ENCODE measurements at places on chromosomes 2 and 18.

- DNase-seq, result no peak
These were observed 58.8 kb downstream of the ARHGEF33 start for GRCh38 chr2:38948387-38948882.

DNA sequence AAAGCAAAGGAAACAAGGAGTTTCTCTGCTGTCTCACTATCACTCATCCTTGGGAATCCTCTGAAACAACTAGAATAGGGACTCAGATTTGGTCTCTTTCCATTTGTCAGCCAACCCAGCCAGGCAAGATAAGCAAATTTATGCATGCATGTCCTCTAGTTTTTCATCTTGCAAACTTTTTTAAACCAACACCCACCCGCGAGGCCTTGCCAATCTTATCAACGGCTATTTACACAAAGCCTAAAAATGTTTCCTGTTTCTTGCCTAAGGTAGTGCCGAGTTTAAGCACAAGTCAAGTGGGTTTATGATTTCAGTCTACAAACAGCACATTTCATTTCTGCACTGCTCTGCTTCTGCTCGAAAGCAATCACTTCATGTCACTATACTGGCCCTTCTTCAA is 240.9 kb downstream of the STK39 start:
- no peak for DNase-seq

DNA sequence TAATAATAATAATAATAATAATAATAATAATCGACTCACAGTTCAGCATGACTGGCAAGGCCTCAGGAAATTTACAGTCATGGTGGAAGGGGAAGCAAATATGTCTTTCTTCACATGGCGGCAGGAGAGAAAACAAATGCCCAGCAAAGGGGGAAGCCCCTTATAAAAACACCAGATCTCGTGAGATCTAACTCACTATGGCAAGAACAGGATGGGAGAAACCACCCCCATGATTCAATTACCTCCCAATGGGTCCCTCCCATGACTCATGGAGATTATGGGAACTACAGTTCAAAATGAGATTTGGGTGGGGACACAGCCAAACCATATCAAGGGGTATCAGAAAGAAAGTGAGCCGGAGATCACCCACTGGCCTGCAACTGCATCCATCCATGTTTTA is 40.5 kb upstream of the PAPOLG start:
- DNase-seq, result no peak

- DNase-seq, result no peak
These were observed 53.7 kb downstream of the HPCAL1 start for GRCh38 chr2:10356439-10356811.

GRCh38 chr2:121791801-121792221 is 36.4 kb downstream of the TSN start:
- DNase-seq, result no peak

GRCh38 chr2:17301437-17301836 is 216.8 kb downstream of the RAD51AP2 start:
- DNase-seq, result no peak

GRCh38 chr2:37657471-37657870 is 14.0 kb downstream of the CDC42EP3 start:
- no peak for DNase-seq

- no peak for DNase-seq
These were observed 53.5 kb downstream of the HNRNPLL start for GRCh38 chr2:38549071-38549704.

GRCh38 chr2:131031875-131032274 is 61.4 kb downstream of the FAM168B start:
- DNase-seq, result no peak

- DNase-seq, result no peak
These were observed 271.4 kb downstream of the TCF4 start for GRCh38 chr18:55316486-55317184.

GRCh38 chr2:8548619-8549150 is 133.2 kb upstream of the ID2 start:
- DNase-seq, result no peak

GRCh38 chr2:5913711-5914395 is 221.7 kb downstream of the SOX11 start:
- no peak for DNase-seq

DNA sequence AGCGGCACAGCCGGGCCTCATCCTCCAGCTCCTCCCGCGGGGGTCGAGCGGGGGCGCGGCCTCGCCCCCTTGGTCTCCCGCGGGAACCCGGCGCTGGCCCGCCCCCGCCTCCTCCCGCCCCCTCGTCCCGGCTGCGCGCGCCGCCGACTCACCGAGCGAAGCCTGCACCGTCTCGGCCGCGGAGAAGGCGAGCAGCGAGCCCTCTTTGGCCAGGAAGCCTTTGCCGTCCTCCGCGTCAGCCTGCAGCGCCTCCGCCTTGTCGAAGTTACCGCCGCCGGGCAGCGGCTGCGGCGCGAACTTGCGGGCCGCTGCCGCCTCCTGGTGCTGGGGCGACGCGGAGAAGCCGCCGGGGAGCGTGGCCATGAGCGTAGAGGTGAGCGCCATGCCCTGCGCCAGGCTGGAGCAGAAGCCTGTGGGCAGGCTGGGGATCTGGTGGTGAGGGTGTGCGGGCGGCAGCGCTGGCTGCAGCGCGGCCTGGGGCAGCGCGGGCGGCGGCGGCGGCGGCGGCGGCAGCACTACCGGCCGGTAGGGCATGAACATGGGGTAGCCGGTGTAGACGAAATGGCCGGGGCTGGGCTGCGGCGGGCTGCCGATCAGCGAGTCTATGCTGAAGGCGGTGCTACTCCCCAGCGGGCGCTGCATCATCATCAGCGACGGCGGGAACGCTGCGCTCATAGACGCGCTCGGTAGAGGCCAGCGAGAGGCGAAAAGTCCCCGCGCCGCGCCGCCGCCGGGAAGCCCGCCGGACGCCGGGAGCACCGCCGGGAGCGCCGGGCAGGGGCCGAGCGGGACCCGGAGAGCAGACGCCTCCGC is 683 bp downstream of the GBX2 start:
- no peak for DNase-seq

DNA sequence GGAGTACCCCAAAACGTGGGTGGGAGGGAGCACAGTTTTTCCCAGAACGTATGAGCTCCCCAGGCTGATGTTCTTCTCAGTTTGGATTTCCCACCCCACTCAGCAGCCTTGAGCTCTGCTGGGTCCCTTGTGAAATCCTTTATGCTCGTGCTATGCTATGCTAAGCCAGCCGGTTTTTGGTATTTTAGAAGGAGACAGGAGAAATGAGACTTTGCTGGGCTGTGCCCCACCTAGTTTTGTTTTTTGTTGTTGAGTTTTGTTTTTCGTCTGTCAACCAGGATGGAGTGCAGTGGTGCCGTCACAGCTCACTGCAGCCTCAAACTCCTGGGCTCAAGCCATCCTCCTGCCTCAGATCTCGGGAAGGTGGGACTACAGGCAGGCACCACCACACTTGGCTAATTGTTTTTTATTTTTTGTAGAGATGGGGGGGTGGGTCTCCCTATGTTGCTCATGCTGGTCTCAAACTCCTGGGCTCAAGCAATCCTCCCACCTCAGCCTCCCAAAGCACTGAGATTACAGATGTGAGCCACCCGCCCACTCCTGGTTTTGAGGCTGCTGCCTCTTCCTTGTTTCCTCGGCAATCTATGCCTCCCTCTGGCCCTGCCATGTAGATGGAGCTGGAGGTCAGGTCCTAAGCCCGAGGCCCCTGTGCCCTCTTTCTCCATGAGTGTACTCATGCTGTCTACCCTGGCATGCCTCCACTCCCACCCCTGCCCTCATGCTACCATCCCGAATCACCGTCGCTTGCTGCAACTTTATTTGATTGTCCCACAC is 17.5 kb upstream of the MGAT4A start:
- DNase-seq, result no peak

DNA sequence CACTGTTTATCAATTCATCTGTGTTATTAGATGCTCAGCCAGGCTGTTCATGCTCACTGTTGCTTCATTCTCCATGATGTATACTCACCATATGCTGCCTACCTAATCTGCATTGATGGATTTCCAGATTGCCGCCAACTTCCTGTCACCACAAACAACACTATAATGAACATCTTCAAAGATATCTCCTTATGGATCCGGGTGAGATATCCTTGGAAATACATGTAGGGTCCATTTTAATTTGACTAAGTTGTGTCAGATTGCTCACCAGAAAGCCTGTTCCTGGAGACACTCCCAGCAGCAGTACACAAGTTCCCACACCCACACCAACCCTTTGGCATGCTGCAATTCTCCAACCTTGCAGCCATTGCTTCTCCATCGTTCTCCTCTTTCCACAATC is 547.5 kb upstream of the TNP1 start:
- DNase-seq, result no peak

DNA sequence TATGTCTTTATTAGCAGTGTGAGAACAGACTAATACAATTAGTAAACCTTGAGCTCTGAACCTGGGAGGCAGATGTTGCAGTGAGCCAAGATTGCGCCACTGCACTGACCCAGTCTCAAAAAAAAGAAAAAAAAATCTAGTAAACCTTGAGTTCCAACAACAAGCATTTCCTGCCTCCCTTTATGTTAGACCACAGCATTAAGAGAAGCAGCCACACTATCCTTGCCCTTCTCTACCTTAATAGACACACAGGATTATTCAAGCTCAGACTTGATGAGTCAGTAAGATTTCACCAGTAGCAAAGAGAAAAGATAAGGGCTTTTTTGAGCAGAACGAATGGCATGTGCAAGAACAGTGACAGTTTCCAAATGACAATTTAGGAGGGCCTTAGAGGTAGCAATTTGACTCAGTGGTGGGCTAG is 18.0 kb upstream of the GLS start:
- no peak for DNase-seq

DNA sequence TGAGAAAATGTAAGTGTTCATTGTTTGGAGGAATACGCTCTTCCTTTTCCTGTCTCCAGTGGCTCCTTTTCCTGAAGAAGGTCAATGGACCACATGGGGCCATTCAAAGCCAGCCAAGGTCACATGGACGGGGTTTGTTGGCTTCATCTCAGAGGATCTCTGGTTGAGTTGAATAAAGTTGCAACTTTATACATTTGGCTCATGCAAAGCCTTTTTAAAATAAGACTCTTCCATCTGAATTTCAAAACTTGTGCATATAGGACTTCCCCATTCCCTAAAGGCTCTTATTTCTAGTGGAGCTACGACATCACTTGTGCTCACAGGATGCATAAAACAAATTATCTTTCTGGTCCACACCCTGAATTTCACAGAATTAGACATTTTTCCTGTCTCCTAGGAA is 235.5 kb downstream of the CMPK2 start:
- no peak for DNase-seq

GRCh38 chr2:171316755-171317337 is 116.9 kb downstream of the METTL8 start:
- DNase-seq, result no peak

- DNase-seq, result no peak
These were observed 133.3 kb downstream of the GFPT1 start for GRCh38 chr2:69253611-69254301.

DNA sequence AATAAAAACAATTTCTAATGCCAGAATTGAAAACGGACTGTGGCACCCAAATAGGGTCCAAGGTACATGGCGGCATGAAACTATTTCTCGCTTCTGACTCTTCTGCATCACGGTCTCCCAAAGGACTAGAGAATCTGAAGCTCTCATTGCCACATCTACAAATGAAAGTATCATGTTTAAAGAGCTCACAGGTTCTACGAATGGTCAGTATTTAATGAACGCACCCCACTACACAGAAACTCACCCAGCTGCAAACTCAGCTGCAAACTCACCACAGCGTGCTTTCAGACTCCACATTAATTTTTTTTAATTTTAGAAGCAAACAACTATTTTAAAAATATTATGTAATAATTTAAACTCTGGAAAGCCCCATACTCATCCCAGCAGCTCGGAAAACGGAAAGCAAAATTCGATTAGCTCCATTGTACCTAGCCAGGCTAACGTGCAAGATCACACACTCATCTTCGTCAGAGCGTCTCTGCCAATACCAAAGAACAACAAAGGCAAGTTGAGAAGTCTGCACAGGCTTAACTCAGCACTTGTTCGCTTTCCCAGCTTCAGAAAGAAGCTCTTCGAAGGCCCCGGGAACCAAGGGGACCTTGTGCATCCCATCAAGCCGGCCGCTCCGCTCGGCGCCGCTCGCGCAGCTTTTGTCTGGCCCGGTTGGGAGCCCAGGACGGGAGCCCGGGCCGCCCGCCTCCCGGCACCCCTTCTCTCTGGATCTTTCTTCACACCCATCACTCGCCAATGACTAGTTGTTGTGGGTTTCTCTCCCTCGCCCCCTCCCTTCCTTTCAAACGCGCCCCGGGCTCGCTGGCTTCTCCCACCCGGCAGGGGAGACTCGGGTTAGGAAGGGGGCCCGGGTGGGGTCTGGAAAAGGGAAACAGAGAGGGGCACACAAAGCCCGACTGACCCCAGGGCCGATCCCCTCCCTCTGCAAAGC is 785 bp downstream of the CLASP1 start:
- peak; percentile 5 for DNase-seq

- no peak for DNase-seq
These were observed 151.2 kb upstream of the BOD1L2 start for GRCh38 chr18:56995579-56996188.

GRCh38 chr2:53127061-53127650 is 640.4 kb upstream of the CHAC2 start:
- no peak for DNase-seq

GRCh38 chr18:72342933-72343332 is 201.2 kb downstream of the CBLN2 start:
- DNase-seq, result no peak

DNA sequence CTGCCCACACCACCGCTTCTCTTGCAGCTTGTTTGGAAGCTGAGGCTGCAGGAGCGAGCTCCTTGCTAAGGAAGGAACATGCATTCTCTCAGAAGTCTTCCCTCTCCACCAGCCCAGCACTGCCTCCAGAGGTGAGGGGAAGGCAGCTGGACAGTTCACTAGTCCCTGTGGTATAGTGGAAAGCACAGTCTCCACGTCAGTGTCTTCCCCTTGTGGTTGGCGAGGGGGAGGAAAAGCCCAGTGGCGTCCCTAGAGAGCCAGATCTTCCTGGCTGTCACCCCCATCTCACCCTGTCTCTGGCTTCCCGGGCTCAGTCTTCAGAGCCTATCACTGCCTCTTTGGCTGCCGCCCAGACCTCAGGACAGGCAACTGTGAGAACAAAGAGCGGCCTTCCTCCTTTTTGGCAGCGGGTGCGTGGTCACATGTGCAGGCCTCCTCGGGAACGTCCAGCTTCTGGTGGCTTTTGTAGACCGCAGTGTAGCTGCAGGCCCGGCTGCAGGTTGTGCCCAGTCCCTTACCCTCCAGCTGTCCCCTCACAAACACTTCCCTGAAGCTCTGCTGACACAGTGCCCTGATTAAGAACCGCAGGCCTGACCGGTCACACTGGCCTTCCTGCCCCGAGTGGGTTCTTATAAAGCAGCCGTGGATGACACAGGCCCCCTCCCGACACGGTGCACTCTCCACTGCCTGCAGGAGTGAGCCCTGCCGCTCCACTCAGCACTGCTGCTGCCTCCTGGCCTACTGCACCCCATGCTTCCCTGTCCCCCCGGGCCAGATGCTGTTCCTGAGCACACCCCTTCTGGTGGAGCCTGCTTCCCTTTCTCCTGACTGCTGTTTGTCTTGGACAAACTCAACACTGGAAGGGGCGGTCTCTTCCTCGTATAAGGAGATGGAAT is 90.9 kb downstream of the RNF144A start:
- DNase-seq, result no peak

- no peak for DNase-seq
These were observed 7.0 kb downstream of the C2orf80 start for GRCh38 chr2:208182835-208183234.

Measured in stimulated activated CD8-positive, alpha-beta memory T cell treated with anti-CD3 and anti-CD28 coated beads, Interleukin-4, amount 100 ng/mL, for 1 hour (primary cell).